B cell (primary cell): ENCODE measurements at places on chromosomes 7 and 10. TPM values are rescaled to one million over a fixed set of nuclear protein-coding genes. Genes with fewer than 3 reads are reported as not detected.
A peak's percentile ranks its signal among the peaks of the same experiment; 100 is the strongest.

- no peak for DNase-seq
Measured at GRCh38 chr7:2036786-2037185, 196.0 kb downstream of the MAD1L1 start.

GRCh38 chr10:86252556-86252955 is 114.0 kb downstream of the GRID1 start:
- DNase-seq = no peak

GRCh38 chr10:6141296-6142151 is 52.7 kb downstream of the RBM17 start:
- DNase-seq = peak; percentile 76

DNA sequence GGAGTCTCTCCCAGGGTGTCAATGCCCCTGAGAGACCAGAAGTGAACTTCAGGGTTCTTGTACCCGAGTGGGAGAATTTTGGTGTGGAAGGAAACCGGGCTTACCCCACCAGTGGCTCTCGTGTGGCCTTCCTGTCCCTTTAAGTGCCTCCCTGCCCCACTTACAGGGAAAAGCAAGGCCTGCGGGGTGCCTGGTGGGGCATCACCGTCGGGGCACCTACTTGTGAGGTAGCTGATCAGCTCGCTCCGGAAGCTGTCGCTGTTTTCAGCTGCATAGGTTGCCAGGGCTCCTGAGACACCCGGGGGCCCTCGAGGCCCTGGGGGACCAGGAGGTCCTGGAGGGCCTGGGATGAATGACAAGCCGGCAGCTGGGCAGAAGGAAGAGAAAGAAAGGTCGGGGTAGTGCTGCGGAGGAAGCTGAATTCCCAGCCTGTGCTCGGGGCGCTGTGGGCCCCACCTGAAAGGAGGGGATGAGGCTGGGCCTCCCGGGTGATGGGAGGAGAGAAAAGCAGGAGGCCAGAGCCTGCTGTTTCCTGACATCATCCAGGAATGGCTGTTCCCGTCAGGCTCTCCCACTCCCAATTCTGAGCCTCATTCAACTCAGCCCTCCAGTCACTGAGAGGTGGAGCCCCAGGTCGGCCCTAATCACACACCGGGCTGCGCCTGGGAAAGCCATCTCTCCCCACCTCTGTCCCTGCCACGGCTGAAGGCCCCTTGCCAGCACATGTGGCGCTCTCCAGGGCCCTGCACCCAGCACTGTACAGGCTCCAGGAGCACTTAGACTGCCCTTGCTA is 51.1 kb downstream of the COL17A1 start:
- DNase-seq = no peak

DNA sequence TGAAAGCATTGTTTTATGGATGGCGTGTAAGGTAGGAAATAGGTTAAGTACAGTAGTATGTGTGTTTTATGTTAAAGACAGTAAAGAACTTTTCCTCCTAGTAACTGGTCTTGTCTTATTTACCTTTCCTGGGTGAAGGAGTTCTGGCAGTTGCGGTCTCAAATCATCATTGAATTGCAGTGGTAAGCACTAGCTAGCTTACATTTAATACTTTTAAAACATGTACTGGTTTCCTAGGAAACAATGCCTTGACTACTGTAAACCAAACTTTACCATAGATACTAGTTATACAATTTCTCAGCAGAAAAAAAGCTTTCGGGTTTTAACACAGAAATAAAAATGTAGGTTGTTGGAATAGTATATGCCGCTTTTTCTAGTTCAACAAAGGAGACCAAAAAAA is 37.7 kb downstream of the PRKG1 start:
- no peak for DNase-seq

GRCh38 chr10:30748152-30748973 is 118.8 kb upstream of the LYZL2 start:
- no peak for DNase-seq

- no peak for DNase-seq
Measured at GRCh38 chr7:28237363-28237762, 56.8 kb upstream of the JAZF1 start.

Gene LRRTM3
- polyA plus RNA-seq = not detected in 2 replicates

Gene HTR5A
- polyA plus RNA-seq = not detected in 2 replicates

GRCh38 chr7:50681432-50682045 is 101.2 kb downstream of the GRB10 start:
- peak; percentile 39 for DNase-seq

Gene HPSE2
- not detected in 2 replicates for polyA plus RNA-seq

Gene ANKRD61
- 0.13 TPM in 1 of 2 replicates, not detected in the other for polyA plus RNA-seq

Gene PNLIPRP3
- not detected in 2 replicates for polyA plus RNA-seq

Gene KLF14
- polyA plus RNA-seq = 0.25 and 0.30 TPM in 2 replicates

Gene CYP3A4
- polyA plus RNA-seq = not detected in 2 replicates

Gene PLXDC2
- 0.07 and 0.17 TPM in 2 replicates for polyA plus RNA-seq

Gene XRCC2
- polyA plus RNA-seq = 0.36 and 0.66 TPM in 2 replicates

GRCh38 chr7:139784648-139785047 is 6.8 kb upstream of the HIPK2 start:
- DNase-seq = no peak

Gene CPEB3
- 1.6 and 2.0 TPM in 2 replicates for polyA plus RNA-seq

GRCh38 chr7:94529516-94529915 is 19.9 kb downstream of the CASD1 start:
- no peak for DNase-seq

GRCh38 chr10:21261842-21262294 is 263.6 kb downstream of the SKIDA1 start:
- DNase-seq = no peak

Gene SAMD9
- 5.5 and 6.2 TPM in 2 replicates for polyA plus RNA-seq

- no peak for DNase-seq
Measured at GRCh38 chr7:116811768-116812167, 50.6 kb upstream of the CAPZA2 start.

GRCh38 chr7:131733604-131734003 is 177.2 kb upstream of the PODXL start:
- DNase-seq = no peak

GRCh38 chr10:131901181-131901829 is 497 bp downstream of the PPP2R2D start:
- peak; percentile 75 for DNase-seq

Gene MYOZ1
- not detected in 2 replicates for polyA plus RNA-seq

- no peak for DNase-seq
Measured at GRCh38 chr7:28157831-28158416, 22.7 kb downstream of the JAZF1 start.

Gene UPK3B
- polyA plus RNA-seq = 1.2 and 2.8 TPM in 2 replicates

GRCh38 chr10:131729361-131729760 is 171.4 kb upstream of the PPP2R2D start:
- DNase-seq = no peak

GRCh38 chr7:43486634-43487033 is 96.3 kb upstream of the STK17A start:
- DNase-seq = no peak

GRCh38 chr7:36749282-36749960 is 25.1 kb upstream of the AOAH start:
- no peak for DNase-seq

- DNase-seq = no peak
Measured at GRCh38 chr10:95536894-95537541, 24.2 kb downstream of the SORBS1 start.

DNA sequence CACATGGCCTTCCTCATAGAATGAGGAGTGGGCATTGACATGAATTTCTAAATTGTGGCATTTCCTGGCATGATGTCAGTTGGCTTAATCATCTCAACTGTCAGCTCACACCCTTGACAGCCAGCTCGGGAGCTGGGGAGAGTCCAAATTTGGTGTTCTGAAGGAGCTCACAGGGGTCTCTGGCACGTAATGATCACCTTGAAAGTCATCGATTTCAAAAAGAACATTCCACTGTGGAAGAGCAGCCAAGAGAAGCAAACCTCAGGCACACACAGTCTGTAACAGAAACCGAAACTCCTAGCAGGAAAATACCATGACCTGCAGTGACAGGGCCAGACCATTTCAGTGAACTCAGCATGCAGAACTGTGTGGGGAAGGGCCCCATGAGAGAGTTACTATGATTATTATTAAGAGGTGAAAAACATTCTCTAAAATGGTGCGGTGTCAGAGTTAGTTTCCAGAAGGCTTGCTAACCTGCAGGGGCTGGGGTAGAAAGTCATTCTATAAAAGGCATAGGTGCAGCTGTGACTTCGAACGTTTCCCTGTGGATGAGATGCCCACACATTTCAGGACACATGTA is 26.4 kb upstream of the KLF6 start:
- peak; percentile 75 for DNase-seq
